ENCODE measurements at places on chromosomes 11 and 22. TPM values are rescaled to one million over a fixed set of nuclear protein-coding genes. Genes with fewer than 3 reads are reported as not detected.

P2RX6 gene
- total RNA-seq, result 0.56 TPM

PRODH gene
- total RNA-seq, result not detected

- H3K4me3 ChIP-seq, result no peak overlapping the region
- no peaks in the 10 kb centered on the region for H3K27me3 ChIP-seq
- H3K27ac ChIP-seq, result no peak overlapping the region
- H3K36me3 ChIP-seq, result no peaks in the 10 kb centered on the region
- no peaks in the 10 kb centered on the region for H3K4me1 ChIP-seq
Measured at GRCh38 chr22:49018601-49019000, 809.1 kb downstream of the BRD1 start.

GRCh38 chr22:35556666-35557065 lies 16.0 kb downstream of the RASD2 start:
- H3K36me3 ChIP-seq, result no peaks in the 10 kb centered on the region
- DNase-seq, result peak; percentile 21
- H3K4me3 ChIP-seq, result no peak overlapping the region
- H3K4me1 ChIP-seq, result peaks cover 11% of the 10 kb centered on the region

GRCh38 chr11:116276051-116277044 lies 496.4 kb downstream of the BUD13 start:
- H3K4me1 ChIP-seq, result no peaks in the 10 kb centered on the region
- H3K36me3 ChIP-seq, result no peaks in the 10 kb centered on the region
- no peak overlapping the region for H3K4me3 ChIP-seq
- no peaks in the 10 kb centered on the region for H3K27me3 ChIP-seq

DNA sequence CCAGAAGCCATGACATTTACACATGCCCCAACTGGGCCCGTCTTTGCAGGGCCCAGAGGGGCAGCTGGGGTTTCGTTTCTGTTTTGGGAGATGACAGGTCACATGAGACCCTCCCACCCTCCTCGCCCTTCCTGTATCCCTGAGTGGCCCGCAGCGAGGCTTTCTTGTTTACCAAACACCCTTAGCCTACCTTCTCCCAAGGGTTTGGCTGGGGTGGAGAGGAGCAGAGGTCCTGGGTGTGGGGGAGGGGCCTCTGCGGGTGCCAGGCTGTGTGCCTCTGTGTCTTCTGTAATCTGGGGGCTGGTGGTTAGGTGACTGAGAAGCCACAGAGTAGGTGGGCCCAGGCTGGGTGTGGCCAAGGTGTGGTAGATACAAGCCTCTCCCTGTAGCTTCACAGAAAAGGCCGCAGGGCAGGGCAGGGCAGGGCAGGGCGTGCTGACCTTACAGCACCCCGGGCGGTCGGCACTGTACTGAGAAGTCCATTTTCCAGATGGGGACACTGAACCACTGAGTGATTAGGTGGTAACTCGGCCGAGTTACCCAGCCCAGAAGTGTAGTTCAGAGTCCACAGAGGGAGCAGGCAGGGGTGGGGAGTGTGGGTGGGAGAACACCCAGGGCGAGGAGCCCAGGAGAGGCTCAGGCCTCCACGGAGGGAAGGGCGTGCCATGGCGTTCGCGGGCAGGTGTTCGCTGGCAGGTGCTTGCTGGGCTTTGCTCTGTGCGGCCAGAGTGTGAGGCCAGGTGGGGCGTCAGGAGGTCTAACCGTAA lies 8.7 kb downstream of the PRR5 start:
- no peak overlapping the region for H3K27ac ChIP-seq
- H3K36me3 ChIP-seq, result peaks cover 4% of the 10 kb centered on the region
- H3K4me1 ChIP-seq, result peaks cover 7% of the 10 kb centered on the region
- no peak overlapping the region for H3K4me3 ChIP-seq
- DNase-seq, result no peak

DNA sequence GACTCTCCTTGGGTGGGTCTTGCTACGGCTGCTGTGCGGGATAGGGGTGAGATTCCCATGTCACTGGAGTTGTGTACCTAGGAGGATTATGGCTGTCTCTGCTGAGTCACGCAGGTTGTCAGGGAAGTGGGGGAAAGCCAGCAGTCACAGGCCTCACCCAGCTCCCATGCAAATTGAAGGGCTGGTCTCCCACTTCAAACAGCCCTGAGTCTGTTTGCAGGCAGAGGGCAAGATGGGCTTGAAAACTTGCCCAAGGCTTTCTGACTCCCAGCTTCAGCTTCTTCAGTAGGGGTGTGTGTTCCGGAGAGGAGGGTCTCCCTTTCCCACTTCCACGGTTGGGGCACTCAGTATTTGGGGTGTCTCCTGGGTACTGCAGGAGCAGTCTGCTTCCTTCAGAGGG lies 10.9 kb upstream of the SC5D start:
- DNase-seq, result no peak
- H3K27me3 ChIP-seq, result peaks cover 36% of the 10 kb centered on the region
- H3K4me1 ChIP-seq, result no peaks in the 10 kb centered on the region
- no peak overlapping the region for H3K27ac ChIP-seq
- no peaks in the 10 kb centered on the region for H3K36me3 ChIP-seq
- H3K4me3 ChIP-seq, result no peak overlapping the region

DNA sequence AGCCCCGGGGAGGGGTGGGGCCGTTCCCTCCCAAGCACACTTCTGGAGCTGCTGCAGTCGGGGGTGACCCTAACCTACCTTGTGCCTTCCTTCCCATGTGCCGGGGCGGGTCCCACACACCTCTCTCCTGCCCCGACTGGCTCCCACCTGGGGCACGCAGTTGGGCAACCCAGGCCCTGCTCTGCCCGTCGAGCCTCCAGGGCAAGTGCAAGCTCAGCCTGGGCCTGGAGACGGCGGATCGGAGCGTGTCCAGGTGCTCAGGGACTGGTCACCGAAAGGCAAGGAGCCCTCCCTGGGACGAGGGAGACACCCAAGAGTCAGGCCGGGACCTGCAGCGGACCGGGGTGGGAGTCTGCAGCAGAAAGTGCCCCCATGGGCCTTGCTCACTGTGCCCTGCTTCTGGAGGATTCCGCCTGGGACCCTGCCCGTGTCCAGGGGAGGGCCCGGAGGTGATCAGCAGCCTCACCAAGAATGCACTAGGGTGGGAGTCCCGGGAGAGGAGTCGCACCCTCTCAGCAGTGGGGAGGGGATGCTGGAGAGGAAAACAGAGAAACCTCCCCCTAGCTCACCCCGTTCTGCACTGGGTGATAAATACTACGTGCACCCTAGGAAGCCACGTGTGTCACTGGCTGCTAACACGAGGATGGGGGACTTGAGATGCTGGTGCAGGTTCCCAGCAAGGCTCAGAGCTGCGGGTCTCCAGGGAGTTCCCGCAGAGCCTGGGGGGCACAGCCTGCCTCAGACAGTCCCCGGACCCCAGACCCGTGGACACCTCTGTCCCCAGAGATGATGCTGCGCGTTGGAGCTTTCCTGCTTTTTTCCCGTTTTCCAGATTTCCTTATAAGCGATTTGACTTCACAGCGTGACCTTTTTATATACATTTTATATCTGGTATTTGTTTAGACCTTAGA lies 5.2 kb upstream of the GATD1 start:
- DNase-seq, result no peak
- no peaks in the 10 kb centered on the region for H3K27me3 ChIP-seq
- peaks cover 14% of the 10 kb centered on the region for H3K36me3 ChIP-seq
- no peak overlapping the region for H3K27ac ChIP-seq

DNA sequence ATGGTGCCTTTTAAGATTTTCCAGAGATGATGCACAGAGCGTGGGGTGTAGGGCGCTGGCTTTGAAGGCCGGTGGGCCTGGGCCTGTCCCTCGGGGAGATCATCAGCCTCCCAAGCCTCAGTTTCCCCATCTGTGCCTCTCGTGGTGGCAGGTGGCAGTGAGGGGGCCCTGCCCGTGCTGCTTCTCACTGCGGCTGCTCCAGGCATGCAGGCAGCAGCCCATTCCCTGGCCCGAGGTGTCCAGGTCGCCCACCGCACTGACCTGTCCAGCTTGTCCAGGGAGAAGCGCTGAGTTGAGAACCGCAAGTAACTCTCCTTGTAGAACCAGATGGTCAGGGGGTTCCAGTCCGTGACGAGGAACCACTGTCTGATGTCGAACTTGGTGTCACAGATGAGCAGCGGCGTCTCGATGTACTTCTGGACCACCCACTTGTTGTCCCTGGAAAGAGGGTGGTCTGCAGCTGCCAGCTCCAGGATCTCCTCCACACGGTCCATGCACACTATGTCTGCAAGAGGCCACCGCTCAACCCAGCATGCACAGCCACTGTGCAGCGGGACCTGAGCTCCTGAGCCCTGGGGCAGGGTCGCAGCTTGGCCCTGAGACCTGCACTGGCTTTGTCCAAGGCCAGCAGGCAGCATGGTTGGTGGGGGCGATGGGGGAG lies 20.5 kb upstream of the IL17REL start:
- no peak overlapping the region for H3K4me3 ChIP-seq
- no peaks in the 10 kb centered on the region for H3K36me3 ChIP-seq
- H3K27me3 ChIP-seq, result peaks cover 18% of the 10 kb centered on the region
- no peak for DNase-seq
- no peaks in the 10 kb centered on the region for H3K4me1 ChIP-seq

DNA sequence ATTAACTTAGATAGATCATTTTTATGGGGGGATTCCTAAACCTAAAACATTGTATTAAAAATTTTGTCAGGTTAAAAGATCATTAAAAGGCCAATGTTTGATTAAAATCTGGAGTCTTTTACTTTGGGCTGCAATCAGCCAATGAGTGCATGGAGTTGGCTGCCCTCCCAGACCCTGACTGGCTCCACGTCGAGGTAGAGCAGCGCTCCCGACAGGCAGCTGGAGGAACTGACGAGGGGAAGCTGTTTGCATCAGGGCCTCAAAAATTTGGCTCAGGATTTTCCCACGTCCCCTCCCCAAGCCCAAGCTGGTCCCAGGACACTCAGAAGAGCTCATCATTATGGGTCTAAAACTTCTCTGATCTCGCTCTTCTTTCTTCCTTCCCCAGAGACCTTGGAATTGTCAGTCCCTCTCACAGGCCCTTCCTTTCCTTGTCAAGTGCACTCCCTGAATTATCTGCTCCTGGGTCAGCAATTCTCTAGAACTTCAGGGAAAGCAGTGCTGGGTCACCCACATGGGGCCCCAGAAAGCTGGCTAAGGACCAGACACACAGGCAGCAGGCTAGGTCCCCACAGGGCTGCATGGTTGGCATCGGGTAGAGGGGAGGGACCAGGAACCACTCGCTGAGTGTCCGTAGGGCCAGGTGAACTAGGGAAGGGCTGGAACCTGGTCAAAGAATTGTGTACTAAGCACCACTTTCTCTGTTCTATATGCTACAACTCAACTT lies 119.6 kb upstream of the IGLL5 start:
- H3K36me3 ChIP-seq, result no peaks in the 10 kb centered on the region
- DNase-seq, result no peak
- H3K4me1 ChIP-seq, result no peaks in the 10 kb centered on the region
- no peak overlapping the region for H3K27ac ChIP-seq
- no peak overlapping the region for H3K4me3 ChIP-seq

Data from IMR-90 (cell line).